ENCODE measurements at places on chromosomes 5 and 9.

GRCh38 chr5:76683816-76684731, 31.9 kb upstream of the F2R start:
- no peak for DNase-seq

GRCh38 chr9:97280755-97281330, 26.6 kb upstream of the CCDC180 start:
- peak; percentile 73 for DNase-seq

DNA sequence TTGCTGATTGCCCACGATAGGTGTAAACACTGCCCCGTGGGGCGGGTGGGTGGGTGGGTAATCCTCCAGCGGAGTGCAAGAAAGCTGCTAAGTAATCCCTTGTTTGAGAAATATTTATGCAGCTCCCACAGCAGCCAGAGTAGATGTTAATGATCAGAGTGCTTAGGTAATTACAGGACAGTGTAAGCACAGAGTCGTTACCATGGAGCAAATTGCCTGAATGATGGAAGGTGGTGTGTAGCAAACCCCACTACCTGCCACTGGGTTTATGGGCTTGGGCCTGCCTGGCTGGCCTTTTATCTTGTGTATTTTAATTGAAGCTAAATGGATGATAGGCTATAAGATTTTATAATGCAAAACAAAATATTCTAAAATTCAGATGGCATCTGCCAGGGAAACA, 110.0 kb downstream of the COL5A1 start:
- DNase-seq, result no peak

GRCh38 chr5:2008851-2009629, 126.3 kb upstream of the IRX4 start:
- DNase-seq, result no peak

- no peak for DNase-seq
Measured at GRCh38 chr9:107430071-107430470, 59.5 kb downstream of the KLF4 start.

- DNase-seq, result peak; percentile 99
Measured at GRCh38 chr5:149887622-149888183, 56.9 kb downstream of the PDE6A start.

- no peak for DNase-seq
Measured at GRCh38 chr5:122602700-122603099, 172.2 kb upstream of the SNX2 start.

DNA sequence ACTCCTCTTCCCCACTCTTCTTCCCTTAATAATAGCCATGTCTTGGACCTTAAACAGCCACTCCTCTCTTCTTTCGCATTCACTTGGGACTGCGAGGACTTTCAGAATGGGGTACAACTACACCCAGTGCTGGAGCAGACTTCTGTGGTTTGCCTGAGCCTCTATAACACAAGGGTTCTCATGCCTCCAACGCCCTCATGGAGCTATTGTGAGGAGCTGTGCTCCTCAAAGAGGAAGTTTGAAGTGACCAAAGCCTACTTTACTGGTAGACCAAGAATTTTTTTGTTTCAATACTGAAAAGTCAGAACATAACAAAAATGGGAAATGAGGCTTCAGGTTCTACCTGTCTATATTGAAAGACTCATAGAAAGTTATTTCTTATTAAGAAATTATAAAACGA, 316.4 kb downstream of the PIK3R1 start:
- no peak for DNase-seq

DNA sequence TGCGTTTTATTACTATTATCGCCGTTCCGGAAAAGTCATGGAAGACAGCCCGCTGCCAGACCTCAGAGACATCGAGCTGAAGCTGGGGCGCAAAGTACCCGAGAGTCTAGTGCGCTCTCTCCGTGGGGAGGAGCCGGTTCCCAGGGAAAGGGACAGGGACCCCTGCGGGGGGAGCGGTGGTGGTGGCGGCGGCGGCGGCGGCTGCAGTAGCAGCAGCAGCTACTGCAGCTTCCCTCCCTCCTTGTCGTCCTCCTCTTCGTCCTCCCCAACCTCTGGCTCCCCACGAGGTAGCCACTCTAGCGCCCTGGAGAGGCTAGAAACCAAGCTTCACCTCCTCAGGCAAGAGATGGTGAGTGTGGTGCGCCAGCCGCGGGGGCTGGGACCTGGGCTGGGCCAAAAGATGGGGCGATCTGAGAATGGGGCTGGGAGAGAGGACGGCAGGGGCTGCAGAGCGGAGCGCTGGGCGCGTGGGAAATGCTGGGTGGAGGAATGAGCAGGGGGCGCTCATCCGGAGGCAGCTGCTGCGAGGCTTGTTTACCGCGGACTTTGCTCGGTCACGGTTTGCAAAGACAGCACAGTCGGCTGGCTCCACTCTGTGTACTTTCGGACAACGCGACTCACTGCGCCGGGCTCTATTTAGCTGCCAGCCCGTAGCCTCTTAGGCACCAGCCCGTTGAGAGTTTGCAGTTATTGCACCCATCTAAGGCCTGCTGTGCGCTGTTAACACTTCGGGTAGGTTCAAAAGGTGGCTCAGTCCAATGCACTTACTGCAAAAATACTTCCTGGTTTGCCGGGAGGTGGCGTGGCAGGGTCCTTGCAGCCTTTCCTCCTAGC, 1.1 kb downstream of the LURAP1L start:
- DNase-seq, result peak; percentile 67

GRCh38 chr5:61333321-61333953, 1.4 kb downstream of the ZSWIM6 start:
- peak; percentile 76 for DNase-seq

DNA sequence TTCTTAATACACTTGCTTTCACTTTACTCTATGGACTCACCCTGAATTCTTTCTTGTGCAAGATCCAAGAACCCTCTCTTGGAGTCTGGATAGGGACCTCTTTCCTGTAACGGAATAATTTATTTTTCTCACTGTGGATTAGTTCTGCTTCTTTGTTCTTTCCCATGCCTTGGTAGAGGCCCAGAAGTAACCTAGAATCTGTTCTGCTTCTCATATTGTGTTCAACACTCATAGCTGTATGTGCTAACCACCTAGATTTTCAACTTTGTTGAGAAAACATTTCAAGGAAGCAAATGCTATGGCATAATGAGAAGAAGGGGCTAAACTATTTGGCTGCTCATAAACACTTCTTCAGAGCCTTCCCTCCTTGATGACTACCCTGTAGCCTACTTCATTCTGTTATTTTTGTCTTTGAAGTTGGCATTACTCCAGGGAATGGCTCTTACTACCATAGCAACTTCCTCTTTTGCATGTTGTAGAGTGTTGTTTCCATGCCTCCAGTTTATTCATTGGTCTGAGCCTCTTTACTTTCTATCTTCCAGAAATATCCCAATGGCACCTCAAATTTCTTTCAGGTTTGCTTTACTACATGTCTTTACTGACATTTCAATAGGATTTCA, 74.3 kb downstream of the KIAA0825 start:
- DNase-seq, result peak; percentile 68

GRCh38 chr5:38497946-38498345, 58.5 kb downstream of the LIFR start:
- no peak for DNase-seq

- no peak for DNase-seq
Measured at GRCh38 chr5:14165375-14166106, 22.4 kb downstream of the TRIO start.

DNA sequence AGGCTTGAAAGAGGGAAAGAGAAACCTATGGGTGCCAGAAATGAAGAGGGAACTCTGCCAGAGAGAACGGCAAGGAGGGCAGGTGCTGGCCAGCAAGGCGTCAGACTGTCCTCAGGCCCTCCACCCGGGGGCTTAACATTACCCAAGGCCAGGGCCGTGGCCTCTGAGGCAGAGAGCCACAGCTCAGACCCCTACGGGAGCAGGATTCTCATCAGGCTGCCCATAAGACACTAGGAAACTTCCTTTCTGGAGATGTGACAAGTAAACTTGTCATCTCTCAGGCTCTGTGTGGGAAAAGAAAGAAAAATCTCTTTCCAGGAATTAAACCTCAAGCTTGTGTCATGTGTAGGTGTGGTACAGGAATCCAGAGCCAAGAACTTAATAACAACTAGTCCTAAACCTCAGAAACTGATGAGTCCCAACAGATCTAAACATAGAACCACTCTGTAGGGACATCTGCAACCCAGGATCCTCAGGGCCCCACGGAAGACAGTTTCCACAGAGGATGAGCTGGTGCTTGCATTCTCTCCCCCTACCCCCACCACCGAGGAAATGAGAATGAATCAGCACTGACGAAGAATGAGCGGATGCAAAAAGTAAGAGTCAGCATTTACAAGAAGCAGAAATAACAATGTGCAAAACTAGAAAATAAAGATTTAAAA, 74.3 kb downstream of the DCP2 start:
- no peak for DNase-seq

- DNase-seq, result no peak
Measured at GRCh38 chr9:109498195-109499092, at the start of gene PTPN3. TSS of gene PTPN3 (minus strand) at chr9:109498307. CDS start at chr9:109463434, 34,873 bp downstream.

DNA sequence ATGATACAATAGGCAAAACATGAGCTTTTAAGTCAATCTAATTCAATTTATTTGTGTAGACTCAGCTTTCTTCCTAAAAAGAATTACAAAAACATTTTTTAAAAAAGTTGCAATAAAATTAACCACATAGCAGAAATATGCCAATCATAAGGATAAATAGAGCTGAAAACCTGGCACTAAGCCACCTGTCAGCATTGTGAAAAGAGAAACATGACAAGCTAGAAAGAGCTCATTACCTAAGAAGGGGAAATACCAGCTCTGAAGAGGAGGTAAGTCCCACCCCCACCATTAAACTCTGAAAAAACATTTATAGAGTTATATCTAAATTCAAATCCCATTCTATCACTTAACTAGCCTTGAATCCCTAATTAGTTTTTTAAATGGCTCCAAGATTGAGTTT, 372.9 kb downstream of the OSTF1 start:
- peak; percentile 2 for DNase-seq

DNA sequence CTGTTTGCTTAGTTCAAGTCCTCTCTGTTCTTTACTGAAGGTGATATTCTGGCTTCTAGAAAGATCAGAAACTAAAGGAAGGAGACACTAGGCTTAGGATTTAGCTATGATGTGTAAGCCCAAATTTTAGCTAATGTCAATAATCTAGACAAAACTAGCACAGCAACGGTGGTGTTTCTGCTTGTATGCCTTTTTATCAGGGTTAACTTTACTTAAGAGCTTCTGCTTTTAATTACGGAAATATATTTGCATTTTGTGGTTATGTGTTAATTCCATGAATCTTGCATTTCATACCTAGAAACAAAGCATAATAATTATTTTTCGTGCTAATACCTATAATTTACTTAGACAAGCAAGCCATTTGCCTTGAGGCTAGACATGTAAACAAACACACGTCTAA, 96.1 kb downstream of the PAX5 start:
- DNase-seq, result no peak

GRCh38 chr5:108148715-108149139, 233.2 kb downstream of the FBXL17 start:
- peak; percentile 56 for DNase-seq

GRCh38 chr5:37511646-37512045, 132.5 kb downstream of the WDR70 start:
- no peak for DNase-seq

DNA sequence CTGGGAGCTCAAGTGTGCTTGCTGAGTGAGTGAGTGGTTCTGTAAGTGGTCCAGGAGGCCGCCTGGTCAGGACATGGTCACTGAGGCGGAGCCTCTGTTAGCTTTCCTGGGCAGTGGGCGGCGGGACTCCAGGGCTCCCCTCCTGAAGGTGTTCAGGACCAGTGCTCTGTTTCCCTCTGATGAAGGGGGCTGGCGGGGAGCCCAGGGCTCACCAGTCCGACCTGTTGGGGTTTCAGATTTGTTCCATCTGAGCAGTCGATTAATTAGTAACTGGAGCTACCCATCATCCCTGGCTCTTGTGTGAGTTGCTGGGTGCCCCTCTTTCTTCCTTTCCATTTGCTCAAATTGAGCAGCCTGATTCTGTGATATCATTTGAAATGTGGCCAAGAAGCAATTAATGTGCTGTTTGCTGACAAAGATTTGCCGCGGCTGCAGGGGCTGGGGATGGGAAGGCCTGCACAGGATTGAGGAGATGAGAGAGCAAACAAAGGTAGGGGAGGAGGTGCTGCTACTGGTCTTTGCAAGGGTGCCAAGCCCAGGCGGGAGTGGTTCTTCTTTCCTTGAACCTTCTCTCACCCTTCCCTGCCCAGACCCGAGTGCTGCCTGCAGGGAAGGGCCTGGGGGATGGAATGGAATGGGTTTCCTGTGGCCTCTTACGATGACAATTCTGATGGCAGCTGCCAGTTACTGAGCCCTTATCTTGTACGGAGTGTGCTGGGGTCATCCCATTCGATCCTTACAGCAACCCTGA, 92.8 kb upstream of the PITX1 start:
- DNase-seq, result no peak

- no peak for DNase-seq
Measured at GRCh38 chr5:81171769-81172168, 61.4 kb upstream of the CKMT2 start.

DNA sequence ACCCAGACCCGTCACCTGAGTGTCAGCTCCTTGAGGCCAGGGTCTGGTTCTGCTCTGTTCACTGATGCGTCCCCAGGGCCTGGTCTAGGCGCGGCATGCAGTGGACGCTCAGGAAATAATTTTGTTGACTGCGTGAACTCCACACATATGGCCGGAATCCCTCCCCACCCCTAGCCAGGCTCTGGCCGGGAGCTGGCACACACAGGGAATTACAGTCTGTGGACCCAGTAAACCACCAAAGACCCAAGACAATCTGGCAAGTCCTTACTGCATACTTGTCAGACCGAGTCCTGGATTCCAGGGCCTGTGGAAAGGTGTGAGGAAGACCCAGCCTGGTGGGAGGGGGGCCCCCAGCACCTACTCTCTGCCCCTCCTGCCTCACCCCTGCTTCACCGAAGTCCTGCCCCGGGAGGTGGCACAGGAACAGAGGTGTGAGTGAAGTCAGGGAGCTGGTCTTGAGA, 113.0 kb upstream of the IER5L start:
- DNase-seq, result no peak
